ENCODE measurements at places on chromosomes 16 and 17. TPM values are rescaled to one million over a fixed set of nuclear protein-coding genes. Genes with fewer than 3 reads are reported as not detected.
A peak's percentile ranks its signal among the peaks of the same experiment; 100 is the strongest.

Gene HOXB4
- total RNA-seq, result not detected

GRCh38 chr17:7922845-7923628 lies 6.6 kb downstream of the KCNAB3 start:
- peak overlapping the region; percentile 71 for H3K27ac ChIP-seq
- peaks cover 3% of the 10 kb centered on the region for H3K27me3 ChIP-seq
- H3K4me3 ChIP-seq, result peak overlapping the region; percentile 83
- DNase-seq, result peak; percentile 41

Gene TP53TG3F
- total RNA-seq, result not detected

DNA sequence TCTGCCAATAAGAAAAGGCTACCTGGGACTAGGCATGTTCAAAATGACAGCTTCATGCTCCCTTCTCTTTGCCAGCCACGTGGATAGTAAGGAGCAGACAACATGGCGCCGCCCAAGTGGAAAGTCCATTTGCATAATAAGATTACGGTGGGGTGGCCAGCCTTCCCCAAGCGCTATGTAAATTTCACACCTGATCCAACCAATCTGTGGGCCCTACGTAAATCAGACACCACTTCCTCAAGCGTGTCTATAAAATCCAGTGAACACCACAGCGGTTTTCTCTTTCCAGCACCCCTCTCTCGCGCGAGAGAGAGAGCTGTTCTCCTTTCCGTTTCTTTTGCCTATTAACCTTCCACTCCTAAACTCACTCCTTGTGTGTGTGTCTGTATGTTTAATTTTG lies 140.3 kb upstream of the ERCC4 start:
- DNase-seq, result no peak
- H3K36me3 ChIP-seq, result no peaks in the 10 kb centered on the region
- no peaks in the 10 kb centered on the region for H3K27me3 ChIP-seq
- no peak overlapping the region for H3K27ac ChIP-seq
- H3K4me1 ChIP-seq, result no peaks in the 10 kb centered on the region

DNA sequence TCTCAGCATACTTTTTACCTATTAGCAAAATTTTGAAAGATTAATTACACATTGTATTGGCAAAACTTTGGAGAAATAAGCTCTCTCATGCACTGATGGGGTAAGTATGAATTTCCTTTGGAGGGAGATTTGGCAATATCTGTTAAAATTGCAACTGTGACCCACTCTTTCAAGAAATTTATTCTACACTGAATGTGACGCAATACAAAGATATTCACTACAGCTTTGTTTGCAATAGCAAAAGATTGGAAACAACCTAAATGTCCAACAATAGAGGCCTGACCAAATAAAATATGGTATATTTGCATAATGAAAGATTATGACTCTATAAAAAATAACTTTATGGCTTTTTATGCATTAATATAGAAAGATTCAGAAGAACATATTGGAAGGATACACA lies 363.5 kb downstream of the GRIN2A start:
- H3K27ac ChIP-seq, result no peak overlapping the region
- H3K4me3 ChIP-seq, result no peak overlapping the region

- peak within 1 kb of the TSS; percentile 96 for H3K4me3 ChIP-seq
- H3K27ac ChIP-seq, result peak within 1 kb of the TSS; percentile 91
- peak; percentile 90 for DNase-seq
- peaks cover 1% of the 10 kb centered on the region for H3K27me3 ChIP-seq
- no peaks in the 10 kb centered on the region for H3K36me3 ChIP-seq
Observed at GRCh38 chr17:11997147-11997971, at the start of gene ZNF18. ZNF18 (minus strand) TSS chr17:11997475; CDS start chr17:11992829, 4,646 bp downstream.

- peaks cover 28% of the 10 kb centered on the region for H3K27me3 ChIP-seq
- no peak overlapping the region for H3K27ac ChIP-seq
- peak; percentile 63 for DNase-seq
- H3K36me3 ChIP-seq, result peaks cover 8% of the 10 kb centered on the region
- no peak overlapping the region for H3K4me3 ChIP-seq
Observed at GRCh38 chr17:8151641-8152111, 528 bp downstream of the PER1 start.

GRCh38 chr16:16105646-16106045 lies 117.6 kb downstream of the ABCC6 start:
- H3K36me3 ChIP-seq, result peaks cover 45% of the 10 kb centered on the region
- H3K4me1 ChIP-seq, result no peaks in the 10 kb centered on the region
- H3K4me3 ChIP-seq, result no peak overlapping the region
- peaks cover 9% of the 10 kb centered on the region for H3K27me3 ChIP-seq
- no peak for DNase-seq

- no peak overlapping the region for H3K4me3 ChIP-seq
- H3K27ac ChIP-seq, result no peak overlapping the region
- H3K27me3 ChIP-seq, result no peaks in the 10 kb centered on the region
- peaks cover 30% of the 10 kb centered on the region for H3K36me3 ChIP-seq
Observed at GRCh38 chr16:27764869-27765675, 215.1 kb downstream of the KATNIP start.

GRCh38 chr17:34464812-34465211 lies 101.8 kb upstream of the CCL1 start:
- no peaks in the 10 kb centered on the region for H3K4me1 ChIP-seq
- H3K27me3 ChIP-seq, result peaks cover 11% of the 10 kb centered on the region
- no peak for DNase-seq
- H3K27ac ChIP-seq, result no peak overlapping the region

Gene SLC52A1
- total RNA-seq, result not detected

Gene MEIOB
- total RNA-seq, result not detected

- DNase-seq, result no peak
- H3K27ac ChIP-seq, result no peak overlapping the region
- no peaks in the 10 kb centered on the region for H3K36me3 ChIP-seq
- peak overlapping the region; percentile 81 for H3K4me3 ChIP-seq
- H3K4me1 ChIP-seq, result peaks cover 4% of the 10 kb centered on the region
Observed at GRCh38 chr17:42049834-42050392, 488 bp downstream of the C17orf113 start.

Gene NPIPA8
- total RNA-seq, result 15.5 TPM

GRCh38 chr16:20216591-20217217 lies 110.6 kb downstream of the GP2 start:
- H3K27me3 ChIP-seq, result no peaks in the 10 kb centered on the region
- no peaks in the 10 kb centered on the region for H3K36me3 ChIP-seq
- no peaks in the 10 kb centered on the region for H3K4me1 ChIP-seq
- no peak for DNase-seq
- no peak overlapping the region for H3K27ac ChIP-seq
- H3K4me3 ChIP-seq, result no peak overlapping the region

Gene IFI35
- total RNA-seq, result 6.4 TPM

GRCh38 chr16:22653876-22654275 lies 143.2 kb downstream of the NPIPB5 start:
- no peaks in the 10 kb centered on the region for H3K4me1 ChIP-seq
- no peaks in the 10 kb centered on the region for H3K36me3 ChIP-seq
- no peak overlapping the region for H3K4me3 ChIP-seq
- no peak for DNase-seq

DNA sequence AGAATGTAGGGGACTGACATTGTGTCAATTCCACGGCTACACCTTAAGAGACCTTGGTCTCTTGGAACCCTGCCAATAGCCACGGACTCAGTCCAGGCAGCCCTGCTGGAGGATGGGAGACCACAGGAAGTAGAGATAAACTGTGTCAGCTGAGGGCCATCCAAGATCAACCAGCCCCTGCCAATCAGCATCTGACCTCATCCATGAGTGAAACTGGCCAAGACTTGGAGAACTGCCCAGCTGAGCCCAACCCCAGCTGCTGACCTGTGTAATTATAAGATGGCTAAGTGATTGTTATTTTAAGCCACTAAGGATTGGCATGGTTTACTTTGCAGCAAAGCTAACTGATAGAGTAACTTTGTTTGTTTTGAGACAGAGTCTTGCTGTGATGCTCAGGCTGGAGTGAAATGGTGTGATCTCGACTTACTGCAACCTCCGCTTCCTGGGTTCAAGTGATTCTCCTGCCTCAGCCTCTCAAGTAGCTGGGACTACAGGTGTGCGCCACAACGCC lies 13.3 kb upstream of the YWHAE start:
- H3K4me1 ChIP-seq, result peaks cover 14% of the 10 kb centered on the region
- H3K27ac ChIP-seq, result no peak overlapping the region
- peaks cover 4% of the 10 kb centered on the region for H3K27me3 ChIP-seq
- DNase-seq, result peak; percentile 84
- peaks cover 13% of the 10 kb centered on the region for H3K36me3 ChIP-seq

DNA sequence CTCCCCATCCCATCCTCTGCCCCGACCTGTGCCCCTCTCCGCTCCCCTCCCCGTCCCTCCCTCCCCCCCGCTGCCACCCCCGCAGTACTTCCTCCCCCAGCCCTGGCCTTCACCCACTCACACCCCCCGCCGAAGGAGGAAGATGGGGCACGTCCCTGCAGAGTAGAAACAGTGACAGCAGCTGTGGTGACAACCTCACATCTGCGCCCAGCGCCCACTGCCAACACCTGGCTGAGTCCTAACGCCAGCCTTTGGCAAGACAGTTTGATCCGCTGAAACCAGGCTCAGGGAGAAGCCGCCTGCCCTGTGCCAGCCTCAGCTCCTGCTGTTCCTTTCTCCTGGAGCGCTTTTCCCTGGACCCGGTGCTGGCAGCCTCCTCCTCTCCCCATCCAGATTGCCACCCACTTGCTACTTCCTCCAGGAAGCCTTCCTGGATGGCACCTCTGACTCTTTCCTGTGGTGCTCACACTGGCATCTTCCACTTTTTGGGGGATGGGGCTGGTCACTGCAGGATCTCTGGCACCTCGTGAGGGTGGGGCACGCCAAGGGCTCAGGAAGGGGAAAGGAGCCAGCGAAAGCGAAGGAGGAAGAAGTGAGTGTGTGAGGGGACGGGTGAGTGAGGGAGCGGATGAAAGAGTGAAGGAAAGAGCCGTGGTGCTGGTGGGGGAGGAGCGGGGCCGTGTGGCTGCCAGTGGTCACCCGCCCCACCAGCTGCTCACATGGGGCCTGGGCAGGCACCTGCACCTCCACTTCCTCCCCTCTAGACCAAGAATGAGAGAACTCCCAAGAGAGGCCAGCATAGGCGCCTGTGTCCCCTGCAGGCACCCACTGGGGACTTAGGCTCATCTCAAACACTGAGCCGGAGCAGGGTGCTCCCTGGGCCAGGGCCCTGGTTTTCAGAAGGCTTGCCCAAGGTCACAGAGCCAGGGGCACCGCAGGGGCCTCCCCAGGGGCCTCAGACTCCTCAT lies 27.0 kb downstream of the ZFPM1 start:
- no peaks in the 10 kb centered on the region for H3K36me3 ChIP-seq
- H3K4me1 ChIP-seq, result no peaks in the 10 kb centered on the region

Gene TMC7
- 0.68 TPM for total RNA-seq

Data from HFFc6 (cell line).